ENCODE measurements at places on chromosomes 11 and 22.

GRCh38 chr22:27542602-27543001 is 259.0 kb downstream of the MN1 start:
- no peak for DNase-seq

DNA sequence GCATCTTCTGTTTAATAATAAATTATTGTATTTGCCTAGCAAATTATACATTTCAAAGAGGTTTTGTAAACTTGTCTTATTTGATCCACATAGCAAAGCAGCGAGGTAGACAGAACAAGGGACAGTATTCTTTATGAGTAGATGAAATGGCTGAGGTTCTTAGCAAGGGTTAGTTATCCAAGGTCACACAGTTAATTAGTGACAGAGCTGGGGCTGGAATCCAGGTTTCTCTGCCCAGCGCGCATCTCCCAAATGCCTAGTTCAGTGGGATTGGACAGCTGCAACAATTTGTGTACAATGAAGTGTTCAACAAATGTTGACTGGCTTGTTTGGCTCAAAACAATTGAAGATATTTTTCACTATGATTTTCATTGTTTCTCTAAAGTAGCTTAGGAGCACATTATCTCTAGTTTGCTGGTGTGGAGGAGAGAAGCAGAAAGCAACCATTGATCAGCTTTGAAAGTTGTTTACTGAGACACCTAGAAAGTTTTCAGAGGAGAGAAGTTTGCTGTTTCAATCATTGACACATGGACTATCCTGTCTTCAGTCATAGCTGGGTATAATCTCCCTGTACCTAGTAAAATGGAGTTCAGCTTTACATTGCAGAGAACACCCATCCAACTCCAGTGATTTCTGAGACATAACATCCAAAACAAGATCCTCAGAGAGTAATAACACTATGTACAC is 270.6 kb downstream of the FAT3 start:
- DNase-seq, result no peak

DNA sequence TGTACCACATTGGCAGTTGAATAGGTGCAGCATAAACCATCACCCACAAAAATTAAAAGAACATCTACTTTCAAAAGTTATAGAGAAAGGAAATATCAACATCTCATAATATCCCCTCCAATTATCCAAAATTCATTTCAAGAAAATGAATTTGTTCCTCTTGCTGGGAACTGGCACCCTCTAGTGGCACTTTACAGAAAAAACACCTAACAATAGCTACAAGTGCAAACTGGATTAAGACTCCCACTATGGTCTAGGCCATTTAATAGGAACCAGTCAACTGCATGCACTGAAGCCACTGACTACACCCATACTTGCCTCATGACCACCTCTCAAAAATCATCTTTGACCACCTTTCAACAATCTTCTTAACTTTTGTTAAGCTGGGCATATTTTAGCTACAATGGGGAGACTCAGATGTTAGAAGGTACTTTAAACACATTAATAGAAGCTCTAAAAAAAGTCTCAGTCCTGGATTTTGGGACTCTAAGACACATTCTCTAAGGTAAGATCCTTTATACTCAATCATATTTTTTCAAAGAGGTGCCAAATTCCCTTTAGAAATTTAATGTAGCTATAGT is 17.3 kb downstream of the TRAF6 start:
- peak; percentile 48 for DNase-seq

- DNase-seq, result no peak
Observed at GRCh38 chr11:56049487-56049886, 22.0 kb downstream of the OR5AS1 start.

DNA sequence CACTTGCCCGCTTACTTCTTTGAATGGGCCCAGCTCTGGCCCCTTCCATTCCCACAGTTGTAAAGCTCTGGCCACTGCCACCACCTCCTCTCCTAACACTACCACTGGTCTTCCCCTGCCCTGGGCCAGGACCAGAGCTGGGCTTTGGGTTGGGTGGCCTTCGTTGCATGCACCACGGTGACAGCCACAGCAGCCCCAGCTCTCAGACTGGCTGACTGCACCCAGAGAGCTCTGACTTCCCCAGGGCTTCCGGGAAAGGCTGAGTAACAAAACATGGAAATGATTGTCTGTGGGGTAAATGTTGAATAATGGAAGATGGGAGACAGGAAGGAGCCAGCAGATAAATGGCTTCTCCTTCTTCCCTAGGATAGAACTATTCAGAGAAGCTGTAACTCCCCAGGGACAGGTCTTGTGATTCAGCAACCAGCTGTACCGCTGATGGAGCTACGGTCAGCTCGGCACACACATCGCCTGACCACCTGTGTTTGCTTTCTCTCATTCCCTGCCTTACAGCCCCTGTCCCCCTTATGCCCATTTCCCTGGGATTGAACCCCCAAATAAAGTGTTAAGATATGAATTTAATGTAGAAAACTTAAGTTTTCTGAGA is 27.6 kb downstream of the SCN4B start:
- DNase-seq, result no peak

DNA sequence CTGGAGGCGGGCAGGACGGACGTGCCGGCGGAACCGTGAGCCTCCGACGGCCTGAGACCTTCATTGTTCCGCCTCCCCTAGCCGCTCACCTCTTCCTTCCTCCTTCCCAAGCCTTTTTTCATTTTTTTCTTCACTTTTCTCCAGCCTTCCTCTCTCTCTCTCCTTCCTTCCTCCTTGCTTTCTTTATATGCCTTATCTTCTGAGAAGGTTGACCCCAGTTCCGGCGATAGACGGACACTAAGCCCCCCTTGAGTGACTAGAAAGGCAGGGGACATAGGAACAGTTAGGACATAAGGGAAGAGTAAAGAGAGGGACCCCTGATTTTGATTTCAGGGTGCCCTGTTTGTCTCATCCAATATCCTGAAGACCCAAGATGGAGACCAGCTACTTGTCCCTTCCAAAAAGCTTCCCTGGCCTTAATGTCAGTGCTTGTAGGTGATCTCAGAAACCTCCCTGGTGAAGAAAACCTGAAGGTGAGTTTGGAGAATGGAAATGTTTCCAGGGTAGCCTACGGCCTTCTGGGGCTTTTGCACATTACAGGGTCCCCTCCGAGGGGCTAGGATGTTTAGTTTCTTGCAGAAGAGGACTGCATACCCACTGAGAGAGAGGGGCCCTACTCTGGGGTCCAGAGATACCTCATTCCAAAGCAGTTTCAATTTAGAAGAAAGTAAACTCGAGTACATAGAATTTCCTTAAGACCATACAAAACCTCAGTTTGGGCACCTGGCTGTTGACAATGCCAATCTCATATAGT is 3.5 kb downstream of the ADM start:
- DNase-seq, result no peak

DNA sequence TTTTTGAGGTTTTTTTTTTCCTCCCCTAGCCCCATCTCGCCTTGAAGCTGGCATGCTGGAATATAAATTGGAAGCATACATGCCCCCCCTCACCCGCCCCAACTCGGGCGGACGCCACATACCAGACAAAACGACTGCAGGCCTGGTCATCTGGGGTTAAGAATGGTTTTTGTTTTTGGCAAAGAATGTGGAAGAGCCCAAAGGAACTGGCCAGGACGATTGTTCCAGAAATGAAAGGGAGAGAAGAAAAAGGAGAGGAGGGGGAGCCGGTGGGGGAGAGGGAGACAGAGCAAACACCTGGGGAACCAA is 25.0 kb downstream of the MN1 start:
- DNase-seq, result peak; percentile 83

GRCh38 chr11:117255966-117256365 is 23.5 kb downstream of the RNF214 start:
- DNase-seq, result no peak

DNA sequence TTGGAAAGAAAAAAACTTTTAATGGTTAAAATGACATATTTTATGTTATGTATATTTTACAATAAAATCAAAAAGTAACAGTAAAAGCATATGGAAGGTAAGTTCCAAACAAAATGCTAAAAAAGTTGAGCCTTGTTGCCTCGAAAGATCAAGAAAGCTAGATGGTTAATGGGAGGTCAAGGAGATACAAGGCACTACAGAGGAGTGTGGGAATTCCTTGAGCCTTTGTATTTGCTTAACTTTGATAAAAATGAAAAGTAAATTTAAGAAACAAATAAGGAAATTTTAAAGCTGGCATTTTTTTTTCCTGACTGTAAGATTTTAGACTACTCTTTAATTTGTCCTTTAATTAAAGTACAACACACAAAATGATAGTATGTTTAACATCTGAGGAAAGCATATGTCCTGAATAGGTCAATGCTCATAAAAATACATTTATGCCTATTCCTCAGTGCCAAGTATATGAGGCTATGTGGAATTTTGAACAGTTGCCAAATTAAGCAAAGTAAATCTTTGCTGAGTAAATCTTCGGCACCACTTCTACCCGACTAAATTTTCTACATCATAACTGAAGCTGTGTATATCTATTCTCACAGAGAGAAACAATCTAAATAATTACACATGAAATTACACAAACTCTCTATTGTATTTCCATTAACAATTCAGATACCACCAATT is 108.8 kb downstream of the TTC28 start:
- no peak for DNase-seq

GRCh38 chr11:80958361-80958760 is 1517.5 kb upstream of the TENM4 start:
- DNase-seq, result peak; percentile 61

DNA sequence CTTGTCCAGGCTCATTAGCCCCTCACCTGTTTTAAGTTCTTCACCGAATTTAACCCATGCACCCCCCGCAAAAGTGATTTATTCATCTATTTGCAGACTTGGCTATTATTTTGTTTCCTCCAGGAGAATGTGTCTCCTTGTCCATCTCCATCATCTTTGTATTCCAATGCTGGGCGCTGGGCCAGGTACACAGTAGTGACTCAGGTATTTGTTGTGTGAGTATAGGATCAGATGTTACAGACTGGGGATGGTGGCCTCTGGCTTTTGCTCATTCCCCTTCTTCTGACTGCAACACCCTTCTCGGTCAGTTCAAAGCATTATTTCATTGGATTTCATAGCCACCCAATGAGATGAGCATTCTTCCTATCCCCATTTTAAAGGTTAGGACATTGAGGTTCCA is 408.2 kb downstream of the MN1 start:
- no peak for DNase-seq

DNA sequence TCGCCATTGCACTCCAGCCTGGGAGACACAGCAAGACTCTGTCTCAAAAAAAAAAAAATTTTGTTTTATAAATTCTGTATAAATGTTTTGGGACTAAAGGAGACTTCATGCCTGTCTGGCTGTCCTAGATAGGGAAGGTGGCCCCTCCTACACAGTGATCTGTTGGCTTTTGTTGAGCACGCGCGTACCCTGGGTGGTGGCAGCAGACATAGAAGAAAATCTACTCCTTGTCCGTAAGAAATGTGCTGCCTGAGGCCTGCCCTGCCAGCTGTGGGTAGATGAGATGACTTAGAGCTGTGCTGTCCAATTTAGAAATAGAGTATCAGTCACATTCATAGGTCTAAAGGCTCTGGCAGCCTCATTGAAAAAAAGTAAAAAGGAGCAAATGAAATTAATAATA is 37.0 kb downstream of the AP2A2 start:
- DNase-seq, result no peak

All from GM03348 (cell line).